ENCODE measurements at places on chromosomes 16 and 17. TPM values are rescaled to one million over a fixed set of nuclear protein-coding genes. Genes with fewer than 3 reads are reported as not detected.

ADAP2 gene
- polyA plus RNA-seq, result 10.1 TPM

C1QBP gene
- 111 TPM for polyA plus RNA-seq

DNA sequence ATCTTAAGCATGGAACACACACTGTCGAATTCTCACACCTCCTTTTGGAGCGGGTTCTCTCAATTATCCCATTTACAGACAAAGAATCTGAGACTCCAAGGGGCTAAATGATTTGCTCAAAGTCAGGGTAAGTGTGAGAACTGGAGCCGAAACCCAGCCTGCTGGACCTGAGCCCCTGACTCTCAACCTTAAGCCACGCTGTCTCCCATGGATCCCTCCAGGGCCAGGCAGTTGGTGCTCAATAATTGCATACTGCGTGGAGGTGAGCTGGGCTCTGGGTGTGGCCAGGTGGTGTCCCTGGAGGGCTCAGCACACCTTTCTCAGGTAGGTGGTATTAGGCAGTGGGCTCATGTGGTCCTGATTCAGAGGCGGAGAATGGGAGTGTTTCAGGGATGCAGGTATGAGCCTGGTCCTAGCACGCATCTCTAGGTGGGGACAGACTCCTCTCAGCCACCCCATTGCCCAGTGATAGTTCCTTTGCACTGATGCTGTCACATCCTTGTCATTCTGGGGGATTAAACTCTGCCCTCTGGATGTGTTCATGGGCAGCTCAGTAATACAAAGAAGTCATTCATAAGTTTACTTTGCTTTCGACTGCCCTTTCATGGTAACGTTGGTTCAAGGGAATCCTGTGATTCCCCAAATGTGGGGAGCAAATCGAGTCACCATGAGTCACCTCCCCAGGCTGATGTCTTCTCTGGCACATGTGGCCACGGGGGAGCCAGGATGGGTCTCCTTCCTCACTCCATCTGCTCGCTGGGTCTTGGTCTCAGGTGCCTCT is 399.5 kb upstream of the TNRC6C start:
- no peak for DNase-seq

ZNF469 gene
- 5.9 TPM for polyA plus RNA-seq

- DNase-seq, result no peak
Observed at GRCh38 chr17:58092101-58092796, 9.0 kb downstream of the DYNLL2 start.

DNA sequence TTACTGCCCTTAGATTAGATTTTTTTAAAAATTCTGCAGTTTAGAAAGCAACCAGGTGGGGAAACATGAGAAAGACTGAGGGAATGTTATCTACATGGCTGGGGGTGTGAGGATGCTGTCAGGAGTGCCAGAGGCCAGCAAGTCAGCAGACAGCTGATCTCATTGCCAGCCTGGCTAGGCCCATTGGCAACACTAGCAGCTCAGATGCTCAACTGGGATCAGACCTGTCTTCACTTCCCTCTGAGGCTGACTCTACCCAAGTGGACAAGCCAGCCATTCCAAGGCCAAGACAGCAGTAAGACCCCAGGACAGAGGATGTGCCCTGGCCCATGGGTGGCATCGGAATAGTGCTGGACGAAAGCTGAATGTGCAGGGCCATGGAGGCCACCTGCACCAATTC is 96.2 kb downstream of the TMEM132E start:
- no peak for DNase-seq

DNA sequence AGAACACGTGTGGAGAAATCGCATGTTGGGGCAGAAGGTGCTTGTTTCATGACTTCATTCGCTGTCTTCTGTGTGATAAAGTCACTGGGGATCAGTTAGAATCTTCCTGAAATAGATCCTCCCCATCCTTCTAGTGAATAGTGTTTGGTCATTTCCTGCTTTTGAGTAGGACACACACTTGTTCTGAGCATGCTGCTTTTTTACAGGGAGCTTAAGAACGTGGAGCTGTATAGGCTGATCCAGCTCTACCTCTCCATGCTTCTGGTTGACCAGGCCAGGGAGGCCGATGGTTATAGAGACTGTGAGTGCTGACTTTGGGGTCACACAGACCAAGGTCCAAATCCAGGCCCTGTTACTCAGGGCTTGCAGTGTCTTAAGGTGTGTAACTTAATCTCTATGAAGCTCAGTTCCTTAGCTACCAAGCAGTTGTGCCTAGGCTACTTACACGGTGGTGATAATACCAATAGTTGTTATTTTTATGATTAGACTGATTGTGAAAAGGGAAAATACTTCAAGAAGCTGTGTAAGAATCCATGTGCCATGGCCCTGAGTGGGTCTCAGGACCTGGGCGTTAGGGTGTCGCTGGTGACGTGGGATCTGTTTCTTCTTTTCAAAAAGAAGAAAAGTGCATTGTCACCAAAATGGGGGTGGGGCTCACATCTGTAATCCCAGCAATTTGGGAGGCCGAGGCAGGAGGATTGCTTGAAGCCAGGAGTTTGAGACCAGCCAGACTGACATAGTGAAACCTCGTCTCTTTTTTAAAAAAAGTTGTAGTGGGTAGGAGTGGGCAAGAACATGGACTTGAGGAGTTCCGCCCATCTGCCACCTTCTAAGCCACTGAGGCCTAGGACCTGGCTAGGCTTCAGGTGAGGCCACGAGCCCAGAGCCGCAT is 64.1 kb upstream of the LGALS9 start:
- DNase-seq, result no peak

DNA sequence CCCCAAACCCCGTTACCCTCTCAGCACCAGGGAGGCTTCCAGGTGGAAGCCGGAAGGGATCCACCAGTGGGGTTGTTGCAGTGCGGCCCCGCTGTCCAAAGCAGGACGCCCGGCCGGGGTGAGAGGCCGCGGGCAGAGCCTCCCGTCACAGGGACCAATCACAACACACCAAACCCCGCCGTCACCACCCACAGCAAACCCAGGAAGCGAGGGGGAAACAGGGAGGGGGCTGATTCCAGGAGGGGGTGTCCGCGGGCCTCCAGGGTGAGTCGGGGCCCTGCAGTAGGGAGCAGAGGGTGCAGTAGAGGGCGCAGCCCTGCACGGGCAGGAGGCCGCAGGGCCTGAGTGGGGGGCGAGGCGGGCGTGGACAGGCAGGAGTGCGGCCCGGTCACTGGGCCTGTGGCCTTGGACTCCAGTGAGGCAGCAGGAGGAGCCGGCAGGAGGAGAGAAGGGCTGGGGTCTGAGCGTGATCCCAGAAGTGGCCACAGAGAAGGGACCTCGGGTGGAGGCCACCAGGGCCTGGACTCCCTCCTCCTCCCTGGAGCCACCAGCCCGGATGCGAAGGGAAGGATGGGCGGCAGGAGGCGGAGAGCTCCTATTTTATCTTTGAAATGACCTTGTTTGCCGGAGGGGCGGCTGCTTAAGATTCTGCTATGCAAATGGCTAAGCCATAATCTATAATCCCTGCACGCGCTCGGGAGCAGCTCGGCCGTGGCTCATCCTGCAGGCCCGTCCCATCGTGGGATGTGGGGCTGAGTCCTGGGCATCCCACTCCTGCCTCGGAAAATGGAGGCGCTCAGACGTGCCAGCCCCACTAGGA is 41.5 kb downstream of the ZFPM1 start:
- DNase-seq, result no peak

GRCh38 chr16:48335961-48336360 is 49.3 kb downstream of the SIAH1 start:
- no peak for DNase-seq

CLDN6 gene
- polyA plus RNA-seq, result 0.32 TPM

CCL16 gene
- polyA plus RNA-seq, result 0.13 TPM

DNA sequence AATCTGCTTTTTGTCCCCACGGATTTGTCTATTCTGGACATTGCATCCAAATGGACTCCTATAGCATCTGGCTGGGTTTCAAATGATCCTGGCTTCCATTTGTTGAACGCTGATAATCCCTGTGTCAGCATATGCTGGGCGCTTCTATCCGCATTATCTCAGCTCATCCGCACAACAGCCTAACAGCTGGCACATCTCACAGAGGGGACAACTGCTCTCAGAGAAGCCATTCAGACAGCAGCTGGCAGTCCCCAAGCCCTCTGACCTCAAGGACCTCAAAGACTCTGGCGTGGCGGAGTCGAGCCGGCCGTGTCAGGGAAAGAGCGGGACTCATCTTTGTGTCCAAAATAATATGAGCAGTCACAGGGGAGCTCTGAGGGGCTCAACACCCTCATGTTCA is 82.3 kb downstream of the NT5M start:
- DNase-seq, result no peak

- no peak for DNase-seq
Observed at GRCh38 chr17:82321947-82322466, 4.6 kb upstream of the CD7 start.

WFIKKN1 gene
- 0.80 TPM for polyA plus RNA-seq

- no peak for DNase-seq
Observed at GRCh38 chr17:3998436-3998835, 34.2 kb upstream of the ATP2A3 start.

GRCh38 chr16:53991754-53992378 is 287.9 kb downstream of the FTO start:
- no peak for DNase-seq

- DNase-seq, result no peak
Observed at GRCh38 chr17:76266244-76266938, 1.2 kb downstream of the UBALD2 start.

CHRNE gene
- polyA plus RNA-seq, result 3.3 TPM

DNA sequence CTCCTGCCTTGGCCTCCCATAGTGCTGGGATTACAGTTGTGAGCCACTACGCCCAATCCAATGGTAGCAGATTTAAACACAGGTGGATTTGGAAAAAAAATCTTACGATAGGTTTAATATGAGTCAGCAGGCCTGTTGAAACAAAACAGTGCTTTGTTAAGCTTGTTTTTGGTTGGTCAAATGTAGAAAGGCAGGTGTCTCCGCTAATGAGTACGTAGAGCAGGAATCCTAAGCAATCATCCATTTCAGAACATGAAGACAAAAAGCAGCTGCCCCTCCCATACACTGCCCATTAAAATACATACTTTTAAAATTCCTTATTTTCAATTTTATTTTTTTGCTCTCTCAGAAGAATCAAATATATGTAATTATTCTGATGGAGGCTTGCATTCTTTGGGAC is 1.9 kb upstream of the WWOX start:
- DNase-seq, result no peak

ZNF771 gene
- 6.0 TPM for polyA plus RNA-seq

DNA sequence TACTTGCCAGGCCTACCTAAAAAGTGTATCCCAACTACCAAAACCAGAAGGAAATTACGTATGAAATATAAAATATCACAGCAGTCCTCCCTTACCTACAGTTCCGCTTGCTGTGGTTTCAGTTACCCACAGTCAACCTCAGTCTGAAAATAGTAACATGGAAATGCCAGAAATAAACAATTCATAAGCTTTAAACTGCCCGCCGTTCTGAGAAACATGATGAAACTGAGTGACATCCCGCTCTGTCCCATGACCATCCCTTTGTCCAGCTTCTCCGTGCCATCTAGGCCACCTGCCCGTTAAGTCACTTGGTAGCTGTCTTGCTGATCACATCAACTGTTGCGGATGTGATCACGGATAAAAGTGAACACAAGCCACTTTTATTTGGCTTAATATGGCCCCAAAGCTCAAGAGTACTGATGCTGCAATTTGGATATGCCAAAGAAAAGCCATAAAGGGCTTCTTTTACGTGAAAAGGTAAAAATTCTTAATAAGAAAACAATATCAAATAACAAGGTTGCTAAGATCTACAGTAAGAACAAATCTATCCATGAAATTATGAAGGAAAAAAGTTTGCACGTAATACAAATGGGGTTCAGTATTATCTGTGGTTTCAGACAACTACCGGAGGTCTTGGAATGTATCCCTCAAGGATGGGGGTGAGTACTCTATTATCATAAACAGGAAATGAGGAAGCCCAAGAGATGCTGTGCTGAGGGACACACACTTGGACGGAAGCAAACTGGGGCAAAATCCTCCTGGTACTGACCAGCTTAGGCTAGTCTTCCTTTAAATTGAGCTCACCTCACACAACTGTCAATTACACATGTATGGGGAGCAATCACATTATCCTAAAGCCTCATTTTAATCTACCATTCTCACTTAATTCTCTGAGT is 8.2 kb downstream of the USP22 start:
- no peak for DNase-seq

- no peak for DNase-seq
Observed at GRCh38 chr17:57940653-57941329, 14.4 kb downstream of the CUEDC1 start.

CES3 gene
- polyA plus RNA-seq, result 0.37 TPM

GRCh38 chr17:36510636-36511035 is 24.0 kb downstream of the MYO19 start:
- no peak for DNase-seq

DNA sequence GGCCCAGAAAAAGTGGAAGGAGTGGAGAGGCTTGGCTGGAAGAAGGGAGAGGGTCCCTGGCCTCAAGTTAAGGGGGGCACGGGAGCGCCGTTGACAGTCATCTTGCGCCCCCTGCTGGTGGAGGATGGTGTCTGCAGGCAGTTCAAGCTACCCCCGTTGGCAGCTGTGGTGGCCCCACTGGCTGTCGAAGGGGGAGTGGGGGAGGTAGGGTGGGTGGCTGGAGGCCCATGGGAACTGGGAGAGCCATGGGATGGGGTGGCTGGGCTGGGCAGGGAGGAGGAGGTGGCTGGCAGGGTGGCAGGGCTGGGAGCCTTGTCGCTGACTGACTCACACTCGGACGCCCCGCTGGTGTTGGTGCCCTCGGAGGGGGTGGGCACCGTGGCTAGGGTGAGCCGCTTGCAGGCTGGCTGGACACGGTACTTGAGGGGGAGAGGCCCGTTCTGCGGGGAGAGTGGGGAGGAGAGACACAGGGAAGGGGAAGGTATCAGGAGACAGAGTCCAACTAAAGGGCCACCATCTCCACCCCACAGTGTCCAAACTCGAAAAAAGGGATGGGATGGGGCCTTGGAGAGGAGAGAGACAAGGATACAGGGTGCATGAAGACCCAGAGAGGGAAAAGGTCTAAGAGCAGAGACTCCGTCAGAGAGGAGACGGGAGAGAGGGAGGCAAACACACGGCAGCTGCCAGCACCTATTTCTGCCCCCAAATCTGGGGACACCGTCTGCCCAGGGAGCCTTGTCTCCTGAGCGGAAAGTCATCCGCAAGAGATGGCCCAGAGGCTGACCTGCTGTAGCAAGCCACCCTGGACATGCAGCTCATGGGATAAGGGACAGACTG is 5.2 kb downstream of the CISD3 start:
- DNase-seq, result no peak

- no peak for DNase-seq
Observed at GRCh38 chr17:28130472-28130871, 88.0 kb downstream of the NLK start.

OR4D1 gene
- 0.05 TPM for polyA plus RNA-seq

MPV17L gene
- 4.6 TPM for polyA plus RNA-seq

DNA sequence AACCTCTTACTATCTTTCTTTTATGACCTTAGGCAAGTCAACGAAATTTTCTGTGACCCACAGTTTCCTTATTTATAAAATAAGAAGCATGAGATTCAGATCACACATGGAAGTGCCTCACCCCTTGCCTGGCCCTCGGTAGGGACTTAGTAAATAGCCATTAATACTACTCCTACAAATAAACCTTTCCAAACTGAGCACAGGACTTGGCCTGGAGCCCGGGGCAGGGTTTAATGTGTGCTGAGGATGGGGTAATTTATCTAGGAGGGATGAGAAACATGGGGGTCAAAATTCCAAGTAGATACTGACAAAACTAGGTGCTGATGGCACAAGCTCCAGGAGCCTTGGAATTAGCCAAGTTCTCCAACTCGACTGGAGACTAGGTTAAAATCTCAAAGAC is 35.0 kb downstream of the PITPNC1 start:
- DNase-seq, result no peak

GRCh38 chr17:75697651-75698291 is 23.5 kb upstream of the ITGB4 start:
- DNase-seq, result no peak
